ENCODE measurements at places on chromosomes 11 and 22.

DNA sequence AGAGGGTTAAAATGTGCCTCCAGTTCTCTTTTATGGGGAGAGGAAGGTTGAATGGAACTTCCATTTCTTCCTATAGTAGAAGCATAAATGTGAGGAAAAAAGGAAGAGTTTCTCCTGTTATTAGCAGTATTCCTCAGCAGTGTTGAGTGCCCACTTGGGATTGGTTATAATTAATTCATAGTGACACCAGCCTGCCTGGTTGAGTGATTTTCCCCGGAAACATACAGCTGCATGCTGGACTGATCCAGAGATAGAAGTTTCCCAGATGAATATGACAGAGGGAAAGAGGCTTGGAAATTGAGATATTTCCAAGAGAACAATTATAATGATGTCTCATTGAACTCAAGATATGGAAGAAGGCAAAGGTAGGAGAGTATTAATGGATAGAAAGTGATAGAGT, 28.3 kb downstream of the RAB39A start:
- DNase-seq: no peak

GRCh38 chr11:46263120-46263519, 14.3 kb upstream of the CREB3L1 start:
- no peak for DNase-seq

- DNase-seq: no peak
Observed at GRCh38 chr22:30742291-30743256, 47.9 kb downstream of the OSBP2 start.

DNA sequence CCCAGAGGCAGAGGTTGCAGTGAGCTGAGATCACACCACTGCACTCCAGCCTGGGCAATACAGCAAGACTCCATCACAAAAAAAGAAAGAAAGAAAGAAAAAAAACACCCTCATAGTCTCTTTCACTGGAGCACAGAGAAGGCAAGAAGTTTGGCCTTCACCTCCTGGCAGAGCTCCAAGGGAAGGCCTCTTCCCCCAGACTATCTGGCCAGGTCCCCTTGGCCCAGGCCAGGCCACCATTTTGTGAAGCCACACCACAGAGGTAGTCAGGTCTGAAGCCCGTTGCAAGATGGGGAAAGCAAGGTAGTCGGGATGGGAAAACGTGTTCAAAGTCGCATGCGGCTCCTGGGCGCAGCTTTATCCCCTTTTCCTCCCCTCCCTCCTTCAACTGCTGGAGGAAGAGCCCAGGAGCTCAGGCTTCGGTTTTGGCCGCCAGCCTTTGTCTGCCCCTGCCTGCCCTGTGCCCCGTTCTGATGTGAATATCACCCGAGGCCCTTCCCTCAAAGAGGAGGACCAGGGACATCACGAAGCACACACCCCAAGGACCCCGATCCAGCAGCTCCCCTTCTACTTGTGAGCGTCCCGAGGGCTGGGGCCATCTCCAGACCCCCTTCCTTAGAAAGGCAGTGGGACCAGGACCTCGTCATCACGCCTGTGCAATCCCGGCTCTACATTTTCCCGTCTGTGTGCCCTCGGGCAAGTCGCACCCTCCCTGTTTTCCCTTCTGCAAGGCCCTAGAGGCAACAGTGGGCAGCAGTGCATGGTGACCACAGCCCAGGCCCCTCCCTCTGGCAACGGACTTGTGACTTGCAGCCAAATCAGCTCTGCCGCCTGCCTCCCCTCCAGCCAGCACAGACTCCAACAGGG, 17.7 kb downstream of the CABP7 start:
- DNase-seq: no peak

DNA sequence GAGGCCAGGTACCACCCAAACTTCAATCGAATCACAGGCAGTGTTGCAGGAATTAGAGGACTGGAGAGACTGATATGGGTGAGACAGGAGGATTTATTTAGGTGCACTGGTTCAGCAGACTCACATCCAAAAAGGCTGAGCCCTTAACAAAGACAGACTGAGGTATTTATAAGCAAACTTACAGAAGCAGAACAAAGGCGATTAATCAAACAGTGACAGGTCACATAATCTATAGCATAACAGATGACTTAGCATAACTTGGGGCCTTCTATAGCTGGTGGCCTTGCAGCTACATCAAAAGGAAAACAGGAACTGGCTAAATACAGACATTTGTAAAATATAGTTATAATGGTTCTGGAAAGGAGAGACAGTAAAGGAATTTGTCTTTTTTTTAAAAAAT, 2.1 kb downstream of the APOBEC3B start:
- DNase-seq: peak; percentile 12

DNA sequence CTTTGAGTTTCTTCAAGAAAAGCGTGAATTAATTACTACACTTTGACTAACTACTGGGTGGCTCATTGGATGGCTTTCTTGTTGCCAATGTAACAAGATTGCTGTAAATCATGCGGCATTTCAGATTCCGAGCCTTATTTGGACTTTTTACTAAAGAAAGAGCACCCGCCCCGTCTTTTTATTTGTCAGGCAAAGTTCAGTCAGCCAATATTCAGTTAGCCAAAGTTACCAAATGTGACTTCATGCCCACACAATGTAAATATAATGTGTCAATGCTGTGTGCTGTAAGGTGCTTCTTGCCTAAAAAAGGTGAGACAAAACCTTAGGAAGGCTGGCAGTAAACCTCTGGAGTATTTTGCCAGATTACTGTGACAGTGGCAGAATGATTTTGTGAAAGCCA, 14.8 kb downstream of the FLI1 start:
- DNase-seq: no peak
